Stimulated activated CD8-positive, alpha-beta memory T cell treated with anti-CD3 and anti-CD28 coated beads, Interleukin-15, amount 100 ng/mL, for 24 hours (primary cell): ENCODE measurements at places on chromosomes 1 and 21.

- no peak for DNase-seq
Measured at GRCh38 chr1:99270646-99271045, 6.4 kb downstream of the PLPPR4 start.

GRCh38 chr1:215226757-215227156 lies 144.2 kb downstream of the KCNK2 start:
- no peak for DNase-seq

- DNase-seq: no peak
Measured at GRCh38 chr1:30877205-30877912, 31.2 kb downstream of the SDC3 start.

GRCh38 chr1:206887701-206888100 lies 9.5 kb upstream of the IL24 start:
- DNase-seq: no peak

DNA sequence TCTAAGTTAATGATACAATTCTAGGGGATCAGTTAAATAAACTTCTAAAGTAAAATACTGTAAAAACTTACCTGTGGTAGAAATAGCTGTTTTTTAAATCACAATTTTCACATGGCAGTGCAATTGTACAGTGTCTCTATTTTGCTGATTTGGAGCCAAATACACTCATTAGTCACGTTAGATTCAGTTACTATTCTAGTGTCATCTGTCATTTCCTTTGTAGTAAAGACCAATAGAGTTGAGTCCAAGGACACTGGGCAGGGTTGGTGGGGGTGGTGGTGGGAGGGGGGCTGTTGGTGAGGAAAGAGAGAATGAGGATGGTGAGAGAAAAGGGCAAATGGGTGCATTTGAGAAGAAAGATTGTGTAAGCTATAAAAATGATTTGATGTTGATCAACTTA lies 33.6 kb downstream of the CD55 start:
- no peak for DNase-seq

- no peak for DNase-seq
Measured at GRCh38 chr1:201401700-201402099, 2.6 kb upstream of the LAD1 start.

GRCh38 chr1:110898734-110899457 lies 25.9 kb downstream of the CD53 start:
- DNase-seq: no peak

DNA sequence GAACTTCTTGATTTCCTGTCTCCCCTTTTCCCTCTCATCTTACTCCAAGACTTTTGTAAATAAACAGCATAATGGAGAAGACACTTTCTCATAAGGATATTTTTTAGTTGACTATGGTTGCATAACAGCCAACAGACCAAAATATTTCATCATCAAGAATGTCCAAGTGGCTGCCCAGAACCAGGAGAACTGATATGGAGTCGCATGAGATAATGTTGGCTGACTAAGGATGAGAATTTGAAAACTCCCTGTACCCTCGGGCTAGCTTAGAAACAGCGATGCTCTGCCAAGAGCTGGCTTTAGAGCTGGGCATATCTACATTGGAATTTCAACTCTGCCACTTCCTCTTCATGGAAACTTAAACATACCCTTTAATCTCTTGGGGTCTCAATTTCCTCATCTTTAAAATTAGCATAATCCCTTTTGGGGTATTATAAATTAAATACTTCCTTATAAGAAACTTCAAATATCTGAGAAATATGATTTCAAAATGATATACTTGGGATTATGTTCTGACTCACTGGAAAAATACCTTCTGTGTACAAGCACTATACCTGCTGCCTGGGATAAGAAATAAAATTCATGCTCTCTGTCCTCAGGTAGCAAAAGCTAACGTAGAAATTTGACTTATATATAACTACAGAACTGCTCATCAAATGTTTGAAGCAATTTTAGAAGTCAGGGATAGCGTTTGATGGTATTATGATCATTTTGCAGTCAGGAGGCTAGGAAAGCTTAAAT lies 777.3 kb downstream of the LTN1 start:
- no peak for DNase-seq

DNA sequence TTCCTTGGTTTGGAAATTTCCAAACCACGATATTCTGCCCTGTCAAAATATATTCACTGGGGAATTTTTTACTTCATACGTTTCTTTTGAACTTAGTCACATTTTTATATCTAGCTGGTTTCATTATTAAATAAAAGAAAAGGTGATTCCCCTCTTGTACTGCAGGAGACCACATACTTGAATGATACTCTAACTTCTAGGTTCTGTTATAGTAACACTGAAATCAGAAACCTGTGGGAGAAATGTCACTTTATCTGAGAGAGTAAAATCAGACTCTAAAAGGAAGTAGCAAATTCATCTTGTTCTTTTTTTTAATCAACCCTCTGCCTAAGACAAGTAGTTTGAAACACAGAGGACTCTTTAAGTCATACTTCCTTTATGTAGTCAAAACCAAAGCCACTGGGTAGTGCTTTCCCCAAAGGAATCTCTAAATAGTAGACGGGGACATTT lies 34.4 kb downstream of the MRPL39 start:
- DNase-seq: no peak

DNA sequence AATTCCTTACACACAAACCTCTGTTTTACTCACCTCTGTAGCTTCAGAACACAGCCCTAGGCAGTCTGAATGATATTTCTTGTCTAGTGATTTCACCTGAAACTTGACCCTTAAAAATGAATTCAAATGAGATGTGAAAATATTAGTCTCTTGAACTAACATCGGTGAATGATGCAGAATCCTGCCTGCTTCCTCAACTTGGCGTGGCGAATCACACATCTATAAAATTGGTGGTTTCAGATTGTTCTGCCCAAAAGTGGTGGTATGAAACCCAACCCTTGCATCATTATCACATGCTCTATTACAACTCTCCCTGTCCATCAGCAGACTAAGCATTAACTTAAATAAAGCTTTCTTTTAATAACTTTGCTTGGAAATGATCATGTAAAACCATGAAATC lies 26.9 kb upstream of the C1orf21 start:
- DNase-seq: no peak

- DNase-seq: no peak
Measured at GRCh38 chr1:43288058-43288784, 2.8 kb upstream of the C1orf210 start.

DNA sequence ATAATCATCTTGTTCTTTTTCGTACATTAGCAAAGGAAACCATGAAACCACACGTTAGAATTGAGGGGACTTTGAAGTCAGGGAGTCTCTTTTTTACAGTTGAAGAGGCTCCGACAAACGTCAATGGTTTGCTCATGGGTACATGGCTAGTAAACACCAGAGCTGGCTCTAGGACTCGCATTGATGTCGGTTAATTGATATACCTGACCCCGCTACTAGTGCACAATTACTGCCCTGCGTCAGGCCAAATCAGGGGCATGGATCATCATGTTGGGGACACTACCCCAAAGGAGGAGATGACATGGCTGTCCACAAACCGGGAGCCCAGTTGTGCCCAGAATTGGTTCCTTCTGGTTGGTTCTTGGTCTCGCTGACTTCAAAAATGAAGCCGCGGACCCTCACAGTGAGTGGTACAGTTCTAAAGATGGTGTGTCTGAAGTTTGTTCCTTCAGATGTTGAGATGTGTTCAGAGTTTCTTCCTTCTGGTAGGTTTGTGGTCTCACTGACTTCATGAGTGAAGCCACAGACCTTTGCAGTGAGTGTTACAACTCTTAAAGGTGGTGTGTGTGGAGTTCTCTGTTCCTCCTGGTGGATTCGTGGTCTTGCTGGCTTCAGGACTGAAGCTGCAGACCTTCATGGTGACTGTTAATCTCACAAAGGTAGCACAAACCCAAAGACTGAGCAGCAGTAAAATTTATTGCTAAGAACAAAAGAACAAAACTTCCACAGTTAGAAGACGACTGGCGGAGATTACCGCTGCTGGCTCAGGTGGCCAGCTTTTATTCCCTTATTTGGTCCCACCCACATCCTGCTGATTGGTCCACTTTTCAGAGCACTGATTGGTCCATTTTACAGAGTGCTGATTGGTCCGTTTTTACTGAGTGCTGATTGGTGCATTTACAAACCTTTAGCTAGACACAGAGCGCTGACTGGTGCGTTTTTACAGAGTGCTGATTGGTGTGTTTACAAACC lies 126.9 kb upstream of the ERRFI1 start:
- DNase-seq: no peak

DNA sequence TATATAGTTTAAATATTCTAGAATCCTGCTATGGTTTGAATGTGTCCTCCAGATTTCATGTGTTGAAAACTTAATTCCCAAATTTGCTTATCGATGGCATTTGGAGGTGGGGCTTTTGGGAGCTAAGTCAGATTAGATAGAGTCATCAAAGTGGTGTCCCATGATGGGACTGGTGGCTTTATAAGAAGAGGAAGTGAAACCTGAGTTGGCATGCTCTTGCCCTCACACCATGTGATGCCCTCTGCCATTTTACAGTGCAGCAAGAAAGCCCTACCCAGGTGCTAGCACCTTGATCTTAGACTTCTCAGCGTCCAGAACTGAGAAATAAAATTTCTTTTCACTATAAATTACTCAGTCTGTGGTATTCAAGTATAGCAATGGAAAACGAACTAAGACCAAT lies 111.3 kb downstream of the TGFB2 start:
- DNase-seq: no peak
